ENCODE measurements at places on chromosomes 1 and 21.

- no peak for DNase-seq
Measured at GRCh38 chr1:183263886-183264602, 78.0 kb downstream of the LAMC2 start.

GRCh38 chr1:196142111-196142640 lies 466.1 kb downstream of the KCNT2 start:
- no peak for DNase-seq

DNA sequence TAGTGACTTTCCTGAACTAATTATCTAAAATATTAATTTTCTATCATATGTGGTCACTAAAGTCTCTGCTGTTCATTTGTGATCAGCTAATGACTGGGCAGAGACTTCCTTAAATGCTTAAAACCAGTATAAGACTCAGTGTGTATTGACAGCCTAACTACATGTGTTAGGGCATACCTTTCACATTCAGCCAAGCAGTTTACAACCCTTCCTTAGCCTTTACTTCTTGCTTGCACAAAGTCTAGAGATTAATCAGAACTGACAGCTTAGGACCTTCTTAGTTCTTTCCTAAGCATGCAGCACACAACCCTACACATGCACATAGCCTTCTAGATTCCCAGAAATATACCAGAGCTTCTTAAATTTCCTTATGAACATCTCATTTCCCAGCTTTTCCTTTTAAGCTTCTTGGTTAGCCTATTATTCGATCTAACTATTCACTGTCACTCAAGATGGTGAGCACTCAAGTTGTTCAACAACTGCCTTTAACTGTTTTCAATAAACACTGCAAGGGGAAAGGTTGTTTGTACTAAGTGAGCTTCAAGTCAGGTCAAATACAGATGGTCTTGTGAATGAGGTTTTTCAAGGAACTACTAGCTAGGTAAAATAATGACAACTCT lies 13.4 kb downstream of the EYA3 start:
- no peak for DNase-seq

DNA sequence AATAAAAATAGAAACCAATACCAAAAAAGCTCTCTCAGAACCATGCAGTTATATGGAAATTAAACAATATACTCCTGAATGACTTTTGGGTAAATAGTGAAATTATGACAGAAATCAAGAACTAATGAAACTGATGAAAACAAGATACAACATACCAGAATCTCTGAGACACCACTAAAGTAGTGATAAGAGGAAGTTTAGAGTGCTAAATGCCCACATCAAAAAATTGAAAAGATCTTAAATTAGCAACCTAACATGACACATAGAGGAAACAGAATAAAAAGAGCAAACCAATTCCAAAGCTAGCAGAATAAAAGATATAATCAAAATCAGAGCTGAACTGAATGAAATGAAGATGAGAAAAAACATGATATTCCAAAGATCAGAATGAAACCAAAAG lies 430.9 kb downstream of the LTN1 start:
- no peak for DNase-seq

GRCh38 chr1:110541906-110542395 lies 23.0 kb upstream of the KCNA10 start:
- DNase-seq: no peak

- DNase-seq: no peak
Measured at GRCh38 chr1:38746941-38747600, 112.5 kb downstream of the RRAGC start.

DNA sequence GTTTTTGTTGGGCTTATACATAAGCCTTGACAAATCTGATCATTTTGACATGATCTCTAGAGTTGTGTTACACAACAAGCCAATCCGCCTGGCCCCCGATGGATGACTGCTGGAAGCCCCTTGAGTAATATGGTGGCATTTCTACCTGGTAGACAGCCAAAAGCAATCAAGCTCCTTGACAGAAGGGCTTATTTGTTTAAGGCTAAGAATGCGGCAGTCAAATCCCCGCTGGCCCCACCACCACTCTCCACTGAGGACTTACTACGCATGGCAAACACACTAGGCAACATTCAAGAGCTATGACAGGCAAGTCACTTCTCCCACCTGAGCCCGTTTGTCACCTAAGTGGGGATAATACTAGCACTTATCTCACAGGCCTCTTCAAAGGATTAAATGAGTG lies 33.4 kb upstream of the C1orf198 start:
- DNase-seq: no peak

GRCh38 chr1:114782476-114782875 lies 2.0 kb upstream of the SIKE1 start:
- DNase-seq: no peak

- no peak for DNase-seq
Measured at GRCh38 chr21:17742181-17742580, 77.0 kb downstream of the C21orf91 start.

DNA sequence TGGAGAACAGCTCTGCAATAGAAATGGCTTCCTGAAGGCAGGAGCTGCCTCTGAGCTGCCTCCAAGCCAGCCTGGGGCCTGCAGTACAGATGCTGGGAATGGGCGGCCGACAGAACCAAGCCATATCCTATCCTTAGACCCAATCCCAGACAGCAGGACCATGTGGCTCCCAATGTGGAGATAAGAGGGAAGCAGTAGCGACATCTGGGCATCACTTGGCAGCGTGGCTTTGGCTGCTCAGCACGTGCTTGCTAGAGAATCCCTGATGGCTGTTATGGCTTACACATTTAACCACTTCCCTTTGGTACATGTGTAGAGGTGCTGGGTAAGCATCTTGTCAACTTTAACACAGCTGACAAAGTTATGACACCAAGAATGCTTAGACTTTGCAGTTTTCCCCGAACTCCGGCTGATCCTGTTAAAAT lies 87.7 kb downstream of the MAN1C1 start:
- no peak for DNase-seq

DNA sequence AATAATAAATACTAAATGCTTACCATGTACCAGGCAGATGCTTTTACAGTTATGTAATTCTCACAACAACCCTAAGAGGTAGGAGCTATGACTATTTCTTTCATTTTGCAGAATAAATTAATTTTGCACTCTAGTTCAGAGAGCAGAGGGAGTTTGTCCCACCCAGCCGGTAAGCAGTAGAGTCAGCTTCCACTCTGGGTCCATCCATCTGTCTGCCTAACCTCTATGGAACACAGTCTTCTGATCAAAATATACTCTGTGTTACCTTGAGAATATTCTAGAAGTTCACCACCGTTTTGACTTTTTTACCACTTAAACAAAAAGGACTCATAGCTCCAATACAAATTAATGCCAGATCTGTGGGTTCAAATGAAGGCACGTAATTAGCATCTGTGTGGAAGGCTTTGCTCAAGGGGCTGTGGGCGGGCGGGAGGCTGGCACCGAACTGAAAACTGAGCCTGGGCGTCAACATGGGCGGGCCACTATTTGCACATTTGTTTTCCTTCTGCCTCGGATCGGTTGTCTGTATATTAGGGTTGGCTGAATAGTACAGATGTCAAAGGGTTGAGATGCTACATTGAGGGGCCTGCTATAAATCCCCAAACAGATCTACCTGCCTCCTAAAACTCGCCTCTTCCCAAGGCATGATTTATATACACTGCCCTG lies 33.1 kb upstream of the LMO4 start:
- no peak for DNase-seq

DNA sequence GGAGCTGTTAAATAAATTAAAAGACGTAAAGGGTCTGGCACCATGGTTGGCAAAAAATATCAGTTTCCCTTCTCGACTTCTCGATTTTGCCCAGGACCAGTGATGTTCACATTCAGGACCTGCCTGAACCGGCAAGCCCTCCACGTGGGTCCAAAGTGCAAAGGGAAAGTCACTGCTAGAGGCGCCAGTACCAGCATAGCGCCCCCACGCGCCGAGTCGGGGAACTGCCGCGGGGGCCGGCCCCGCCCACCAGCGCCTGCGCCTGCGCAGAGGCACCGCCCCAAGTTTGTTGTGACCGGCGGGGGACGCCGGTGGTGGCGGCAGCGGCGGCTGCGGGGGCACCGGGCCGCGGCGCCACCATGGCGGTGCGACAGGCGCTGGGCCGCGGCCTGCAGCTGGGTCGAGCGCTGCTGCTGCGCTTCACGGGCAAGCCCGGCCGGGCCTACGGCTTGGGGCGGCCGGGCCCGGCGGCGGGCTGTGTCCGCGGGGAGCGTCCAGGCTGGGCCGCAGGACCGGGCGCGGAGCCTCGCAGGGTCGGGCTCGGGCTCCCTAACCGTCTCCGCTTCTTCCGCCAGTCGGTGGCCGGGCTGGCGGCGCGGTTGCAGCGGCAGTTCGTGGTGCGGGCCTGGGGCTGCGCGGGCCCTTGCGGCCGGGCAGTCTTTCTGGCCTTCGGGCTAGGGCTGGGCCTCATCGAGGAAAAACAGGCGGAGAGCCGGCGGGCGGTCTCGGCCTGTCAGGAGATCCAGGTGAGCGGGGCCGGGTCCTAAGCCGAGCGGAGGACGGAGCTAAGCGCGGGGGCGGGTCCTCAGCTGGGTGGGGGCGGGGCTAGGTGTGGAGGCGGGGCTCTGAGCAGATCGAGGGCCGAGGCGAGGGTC lies at the start of gene PINK1:
Gene PINK1 (plus strand): TSS at position 269 of the 875 bp plus-strand sequence. CDS start 91 bp downstream, at position 360.
- DNase-seq: peak; percentile 52

DNA sequence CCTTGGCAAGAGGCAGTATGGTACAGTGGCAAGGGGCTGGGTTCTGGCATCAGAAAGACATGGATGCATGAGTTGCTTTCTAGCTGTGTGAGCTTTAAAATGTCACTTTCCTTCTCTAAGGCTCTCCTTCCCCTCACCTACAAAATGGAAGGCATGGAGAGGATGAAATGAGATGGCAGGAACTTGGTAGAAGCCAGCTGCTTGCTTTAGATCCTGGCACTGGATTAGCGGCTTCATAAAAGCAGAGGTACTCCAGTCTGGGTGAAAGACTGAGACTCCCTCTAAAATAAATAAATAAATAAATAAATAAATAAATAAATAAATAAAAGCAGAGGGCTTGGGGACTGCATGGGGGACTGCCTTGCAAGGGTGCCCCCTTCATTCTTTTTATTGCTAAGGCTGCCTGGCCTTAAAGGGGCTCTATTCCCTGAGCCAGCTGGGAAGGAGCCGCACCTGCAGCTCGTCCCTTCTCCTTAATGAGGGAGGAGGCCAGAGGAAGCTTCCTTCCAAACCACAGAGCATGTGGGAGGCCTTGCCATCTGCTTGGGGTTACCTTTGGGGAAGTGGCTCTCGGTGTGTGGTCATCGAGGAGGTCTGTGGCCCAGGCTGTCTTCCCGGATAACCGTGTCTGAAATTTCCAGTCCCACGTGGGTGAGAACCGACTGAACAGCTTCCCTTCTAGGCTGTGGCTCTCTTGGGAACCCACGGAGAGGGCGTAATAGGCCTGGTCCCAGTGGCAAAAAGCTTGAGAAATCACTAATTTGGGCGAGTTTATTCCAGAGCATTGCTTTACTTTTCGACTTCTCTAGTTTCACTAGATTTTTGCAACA lies 2.0 kb upstream of the ATP13A2 start:
- no peak for DNase-seq

GRCh38 chr1:233242827-233243483 lies 52.6 kb downstream of the PCNX2 start:
- DNase-seq: no peak

DNA sequence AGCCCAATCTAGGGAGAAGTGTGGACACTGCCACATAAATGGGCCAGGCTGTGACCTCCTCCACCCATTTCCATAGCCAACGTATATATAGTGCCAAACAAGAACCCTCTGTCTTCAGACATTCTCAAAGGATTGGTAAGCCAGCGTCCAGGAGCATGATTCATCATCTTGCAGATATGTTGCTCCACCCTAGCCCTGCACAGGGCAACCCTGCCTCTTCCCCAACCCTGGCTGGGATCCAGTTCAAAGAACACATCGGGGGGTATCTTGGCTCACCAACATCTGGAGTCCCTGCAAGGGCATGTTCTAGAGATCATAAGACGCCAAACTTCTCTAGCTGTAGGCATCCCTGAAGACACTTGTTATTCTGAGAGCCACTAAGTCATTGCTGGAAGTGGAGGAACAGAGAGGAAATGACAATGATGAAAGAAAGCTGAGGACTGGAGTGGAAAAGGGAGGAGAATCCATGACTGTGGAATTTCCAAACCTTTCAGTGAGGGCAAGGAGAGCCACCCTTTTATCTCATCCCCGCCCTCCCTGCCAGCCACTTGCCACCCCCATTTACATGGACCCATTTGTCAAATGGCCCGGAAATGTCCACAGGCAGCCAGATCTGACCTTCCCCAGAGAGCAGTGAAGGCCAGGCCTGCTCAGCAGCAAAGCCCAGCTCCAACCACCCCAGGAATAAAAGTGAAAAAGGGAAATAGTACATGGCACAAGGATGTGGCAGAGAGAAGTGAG lies 144.1 kb upstream of the CTTNBP2NL start:
- DNase-seq: no peak

GRCh38 chr1:203454986-203455471 lies 20.6 kb upstream of the PRELP start:
- no peak for DNase-seq

DNA sequence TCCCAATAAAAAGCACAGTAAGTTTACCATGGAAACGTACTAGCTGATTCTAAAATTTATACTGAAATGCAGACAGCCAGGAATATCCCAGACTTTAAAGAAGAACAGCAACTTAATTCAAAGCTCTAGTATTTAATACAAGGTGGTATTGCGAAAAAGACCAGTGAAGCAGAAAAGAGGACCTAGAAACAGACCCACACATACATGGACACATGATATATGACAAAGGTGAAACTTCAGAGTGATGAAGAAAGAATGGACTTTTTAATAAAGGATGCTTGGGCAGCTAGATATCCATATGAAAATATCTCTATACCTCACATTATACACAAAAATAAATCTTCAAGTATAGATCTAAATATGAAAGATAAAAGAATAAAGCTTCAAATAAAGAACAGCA lies 62.6 kb downstream of the COP1 start:
- DNase-seq: no peak

DNA sequence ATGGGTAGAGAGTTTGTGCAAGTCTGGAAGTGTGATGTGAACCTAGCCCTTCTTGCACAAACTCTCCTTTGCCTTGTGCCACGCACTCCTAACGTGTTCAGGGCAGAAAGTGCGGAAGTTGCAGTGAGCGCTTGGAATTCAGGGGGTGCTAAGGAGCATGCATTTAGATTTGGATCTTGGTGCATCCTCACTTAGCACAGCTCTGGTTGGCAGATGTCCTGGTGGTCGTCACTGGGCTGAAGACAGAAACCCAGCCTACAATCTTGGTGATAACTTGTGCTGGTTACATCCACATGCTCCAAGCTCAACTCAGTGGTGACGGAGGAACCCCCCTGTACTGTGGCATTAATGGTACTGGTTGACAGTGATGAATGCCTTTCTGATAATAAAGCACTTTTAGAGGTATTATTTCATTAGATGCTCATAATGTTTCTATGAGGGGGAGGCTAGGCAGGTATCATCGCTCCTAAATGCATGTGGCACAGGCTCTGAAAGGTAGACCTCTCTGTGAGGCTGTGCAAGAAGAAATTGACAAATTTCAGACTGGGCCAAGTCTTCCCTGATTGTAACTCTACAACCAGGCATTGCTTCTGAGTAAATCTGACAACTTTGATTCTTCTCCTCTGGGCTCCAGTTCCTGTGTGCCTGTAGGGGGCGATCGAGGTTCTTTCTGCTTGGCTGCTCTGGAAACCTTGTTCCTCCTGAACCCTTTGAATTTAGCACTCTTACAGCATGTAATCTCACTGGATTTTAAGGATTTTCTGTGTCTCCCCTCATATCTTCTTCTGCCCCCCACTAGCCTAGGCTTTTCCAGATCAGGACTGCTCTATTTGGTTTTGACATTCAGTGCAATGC lies 40.6 kb downstream of the MAPKAPK2 start:
- DNase-seq: peak; percentile 28

GRCh38 chr1:110872745-110873720 lies at the start of gene CD53:
Gene CD53, plus strand, starts transcription at chr1:110873148. Its CDS starts 18,261 bp downstream, at chr1:110891409.
- no peak for DNase-seq

- DNase-seq: no peak
Measured at GRCh38 chr21:35086357-35086756, 37.3 kb upstream of the RUNX1 start.

GRCh38 chr1:154833841-154834240 lies 36.2 kb downstream of the KCNN3 start:
- no peak for DNase-seq
